Tibial artery (tissue), 4 donors: ENCODE measurements at places on chromosomes 3 and 15.

GRCh38 chr3:10337323-10338163 lies 16.6 kb upstream of the SEC13 start:
- no peak overlapping the region for H3K27ac ChIP-seq
- no peaks in the 10 kb centered on the region for H3K4me1 ChIP-seq
- no peak overlapping the region for H3K4me3 ChIP-seq
- H3K36me3 ChIP-seq, result no peaks in the 10 kb centered on the region

GRCh38 chr3:122602011-122602710 lies 24.7 kb downstream of the PARP15 start:
- H3K36me3 ChIP-seq, result no peaks in the 10 kb centered on the region
- no peak overlapping the region for H3K27ac ChIP-seq
- H3K4me1 ChIP-seq, result no peaks in the 10 kb centered on the region

DNA sequence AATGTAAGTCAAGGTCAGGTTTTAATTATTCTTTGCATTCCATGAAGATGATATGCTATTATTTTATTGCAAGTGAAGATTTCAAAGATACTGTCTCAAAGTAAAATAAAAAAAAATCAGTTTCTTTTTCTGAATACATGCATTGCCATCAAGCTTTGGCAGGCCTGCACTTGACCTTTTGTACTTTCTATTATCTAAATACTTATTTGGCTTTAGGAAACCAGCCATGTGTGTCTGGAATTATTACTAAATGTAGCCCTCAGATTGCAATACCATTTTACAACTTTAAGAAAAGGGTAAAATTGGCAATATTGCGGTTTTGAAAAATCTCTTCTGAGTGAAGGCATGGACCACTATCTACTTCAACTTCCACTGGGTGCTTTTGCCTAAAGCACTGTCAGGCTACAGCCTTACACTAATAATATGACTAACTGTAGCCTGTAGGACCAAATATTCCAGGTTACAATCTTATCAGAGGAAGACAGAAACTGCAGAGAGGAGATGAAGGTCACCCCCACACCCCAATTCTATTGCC lies 349.4 kb upstream of the DCBLD2 start:
- no peak overlapping the region for H3K4me3 ChIP-seq
- H3K36me3 ChIP-seq, result no peaks in the 10 kb centered on the region
- H3K27ac ChIP-seq, result peak overlapping the region; percentile 75

GRCh38 chr15:80060356-80061006 lies 1.0 kb downstream of the ZFAND6 start:
- DNase-seq, result no peak
- peaks cover 26% of the 10 kb centered on the region for H3K4me1 ChIP-seq
- H3K27ac ChIP-seq, result peak overlapping the region; percentile 84

- DNase-seq, result no peak
- H3K27me3 ChIP-seq, result no peaks in the 10 kb centered on the region
- no peaks in the 10 kb centered on the region for H3K36me3 ChIP-seq
- no peak overlapping the region for H3K27ac ChIP-seq
- no peaks in the 10 kb centered on the region for H3K4me1 ChIP-seq
Measured at GRCh38 chr15:38021259-38021658, 86.8 kb downstream of the TMCO5A start.

DNA sequence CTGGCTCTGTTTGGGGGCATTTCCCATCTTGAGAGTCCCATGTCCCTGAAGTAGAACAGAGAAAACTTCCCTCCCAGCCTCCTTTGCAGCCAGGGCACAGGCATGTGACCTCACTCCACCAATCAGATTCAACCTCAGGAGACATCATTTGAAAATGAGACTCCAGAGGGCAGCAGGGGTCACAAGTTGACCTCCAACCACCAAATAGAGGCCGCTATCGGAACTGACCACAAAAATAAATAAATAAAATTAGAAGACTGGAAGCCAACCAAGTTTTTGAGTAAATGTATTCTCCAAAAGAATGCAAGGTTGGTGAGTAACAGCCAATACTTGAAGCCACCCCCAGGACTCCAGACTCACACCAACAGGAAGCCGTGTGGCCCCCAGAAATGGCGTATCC lies 106.5 kb downstream of the CHSY1 start:
- H3K27ac ChIP-seq, result no peak overlapping the region
- H3K27me3 ChIP-seq, result no peaks in the 10 kb centered on the region
- DNase-seq, result no peak
- no peaks in the 10 kb centered on the region for H3K4me1 ChIP-seq
- H3K36me3 ChIP-seq, result no peaks in the 10 kb centered on the region

GRCh38 chr15:66783314-66783713 lies 81.3 kb downstream of the SMAD6 start:
- no peak overlapping the region for H3K27ac ChIP-seq
- peaks cover 13% of the 10 kb centered on the region for H3K4me1 ChIP-seq
- H3K4me3 ChIP-seq, result no peak overlapping the region
- DNase-seq, result no peak
- peaks cover 19% of the 10 kb centered on the region for H3K36me3 ChIP-seq

- no peaks in the 10 kb centered on the region for H3K4me1 ChIP-seq
- DNase-seq, result no peak
- no peak overlapping the region for H3K27ac ChIP-seq
- H3K27me3 ChIP-seq, result no peaks in the 10 kb centered on the region
- H3K36me3 ChIP-seq, result no peaks in the 10 kb centered on the region
Measured at GRCh38 chr3:43030162-43030935, 51.2 kb downstream of the GASK1A start.

DNA sequence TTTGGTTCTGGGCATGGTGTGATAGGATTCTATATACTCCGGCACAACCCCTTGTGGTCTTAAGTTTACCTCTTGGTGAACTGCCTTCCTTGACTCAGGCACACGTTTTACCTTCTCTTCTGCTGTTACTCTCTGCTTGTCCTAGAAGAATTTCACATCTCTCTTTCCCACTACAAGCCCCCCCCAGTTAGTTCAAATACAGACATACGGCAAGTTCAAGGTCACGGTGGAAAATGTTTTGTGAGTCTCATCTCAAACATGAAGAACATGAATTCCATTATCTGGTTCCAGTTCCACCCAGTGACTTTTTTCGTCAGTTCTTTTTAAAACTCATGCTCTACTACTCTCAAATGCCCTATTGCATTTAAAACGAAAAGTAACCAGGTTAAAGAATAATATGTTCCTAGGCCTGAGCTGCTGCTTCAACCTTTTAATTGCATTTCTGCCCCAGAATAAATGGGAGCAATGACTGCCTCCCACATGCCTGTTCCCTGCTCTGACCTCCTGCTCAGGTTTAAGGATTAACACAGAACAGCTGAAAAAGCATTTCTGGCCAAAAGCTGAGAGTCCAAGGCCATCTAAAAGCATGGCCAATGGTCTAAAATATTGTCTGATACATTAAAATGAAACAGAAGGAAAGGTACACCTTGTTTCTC lies 132.8 kb downstream of the OSBPL10 start:
- no peak overlapping the region for H3K4me3 ChIP-seq
- H3K27ac ChIP-seq, result no peak overlapping the region
- H3K36me3 ChIP-seq, result no peaks in the 10 kb centered on the region
- no peak for DNase-seq

- H3K4me3 ChIP-seq, result no peak overlapping the region
- no peak for DNase-seq
- no peaks in the 10 kb centered on the region for H3K4me1 ChIP-seq
- H3K27me3 ChIP-seq, result no peaks in the 10 kb centered on the region
Measured at GRCh38 chr15:67225336-67225735, 29.1 kb downstream of the AAGAB start.

- no peaks in the 10 kb centered on the region for H3K27me3 ChIP-seq
- H3K27ac ChIP-seq, result peak overlapping the region; percentile 63
- DNase-seq, result no peak
Measured at GRCh38 chr3:49351521-49352011, 6.6 kb downstream of the GPX1 start.

DNA sequence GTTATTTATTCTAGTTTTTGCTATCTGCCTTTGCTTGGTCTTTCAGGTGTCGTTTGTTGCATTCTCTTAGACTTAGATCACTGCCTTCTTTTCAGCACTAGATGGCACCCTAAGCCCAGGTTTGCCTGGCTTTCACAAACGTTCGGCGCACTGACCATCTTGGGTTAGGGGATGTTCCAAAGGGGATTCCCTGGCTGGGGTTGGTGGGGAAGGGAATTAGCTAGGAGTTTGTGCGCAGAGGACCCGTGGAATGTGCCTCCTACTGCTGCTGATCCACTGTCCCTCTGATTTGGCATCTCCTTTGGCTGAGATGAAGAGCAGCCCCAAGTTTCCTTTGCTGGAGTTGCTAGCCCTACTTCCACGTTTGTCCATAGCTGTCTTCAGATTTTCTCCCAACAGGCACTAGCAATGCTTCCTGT lies 33.9 kb downstream of the PFN2 start:
- DNase-seq, result peak; percentile 31
- no peaks in the 10 kb centered on the region for H3K27me3 ChIP-seq
- peak overlapping the region; percentile 34 for H3K4me3 ChIP-seq
- H3K4me1 ChIP-seq, result peaks cover 16% of the 10 kb centered on the region

- peak; percentile 27 for DNase-seq
- H3K36me3 ChIP-seq, result no peaks in the 10 kb centered on the region
- H3K4me1 ChIP-seq, result no peaks in the 10 kb centered on the region
- H3K4me3 ChIP-seq, result no peak overlapping the region
Measured at GRCh38 chr3:57946970-57947381, 61.2 kb upstream of the FLNB start.

DNA sequence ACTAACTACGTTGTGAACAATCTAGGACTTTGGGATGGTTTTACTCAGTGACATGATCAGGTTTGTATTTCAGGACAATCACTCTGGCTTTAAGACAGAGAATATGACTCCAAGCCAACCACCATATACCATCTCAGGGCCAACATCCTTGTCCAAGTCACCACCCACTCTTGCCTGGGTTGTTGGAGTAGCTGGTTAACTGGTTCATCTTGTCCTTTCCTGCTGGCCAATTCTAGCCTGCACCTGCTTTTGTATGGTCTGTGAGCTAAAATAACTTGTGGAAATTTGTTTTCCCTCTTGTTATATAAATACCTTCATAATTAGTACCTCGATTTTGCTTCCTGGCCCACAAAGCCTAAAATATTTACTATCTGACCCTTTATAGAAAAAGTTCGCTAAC lies 306.8 kb upstream of the STT3B start:
- DNase-seq, result no peak
- H3K36me3 ChIP-seq, result no peaks in the 10 kb centered on the region

- H3K4me3 ChIP-seq, result no peak overlapping the region
- no peaks in the 10 kb centered on the region for H3K36me3 ChIP-seq
- DNase-seq, result peak; percentile 64
- H3K4me1 ChIP-seq, result peaks cover 70% of the 10 kb centered on the region
- H3K27me3 ChIP-seq, result no peaks in the 10 kb centered on the region
Measured at GRCh38 chr15:65083262-65083701, 6.7 kb downstream of the KBTBD13 start.
